RPMI7951 (cell line): ENCODE measurements at places on chromosomes 2 and 18. TPM values are rescaled to one million over a fixed set of nuclear protein-coding genes. Genes with fewer than 3 reads are reported as not detected.

GRCh38 chr2:20504174-20504573 is 57.3 kb downstream of the RHOB start:
- DNase-seq: no peak

DNA sequence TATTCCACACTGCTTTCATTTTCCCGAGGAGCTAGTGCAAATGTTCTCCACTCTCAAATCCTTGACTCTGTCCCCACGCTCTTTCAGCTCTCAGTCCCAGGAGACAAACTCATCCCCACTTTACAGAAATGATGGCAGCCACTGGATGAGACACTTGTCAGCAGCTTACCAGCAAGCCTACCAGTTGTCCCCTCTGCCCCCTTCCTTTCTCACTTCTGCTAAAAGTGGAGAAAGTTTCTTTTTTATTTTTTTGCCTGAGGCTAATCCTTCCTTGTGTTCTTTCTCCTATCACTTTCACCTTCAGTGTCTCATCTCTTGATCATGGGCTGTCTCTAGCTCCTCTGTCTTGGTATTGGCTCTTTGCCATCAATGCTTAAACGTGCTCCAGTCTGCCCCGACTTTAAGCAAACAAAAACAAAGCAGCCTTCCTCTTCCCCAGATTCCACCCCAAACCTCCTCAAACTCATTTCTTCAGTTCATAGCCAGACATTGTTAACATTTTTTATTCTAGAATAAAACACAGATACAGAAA is 64.5 kb downstream of the TTC32 start:
- peak; percentile 60 for DNase-seq

- no peak for DNase-seq
These were observed 759.9 kb upstream of the HS6ST1 start for GRCh38 chr2:129078548-129078947.

- no peak for DNase-seq
These were observed 97.1 kb downstream of the LIPG start for GRCh38 chr18:49658823-49659404.

GRCh38 chr18:8800876-8801262 is 95.5 kb downstream of the MTCL1 start:
- DNase-seq: no peak

DNA sequence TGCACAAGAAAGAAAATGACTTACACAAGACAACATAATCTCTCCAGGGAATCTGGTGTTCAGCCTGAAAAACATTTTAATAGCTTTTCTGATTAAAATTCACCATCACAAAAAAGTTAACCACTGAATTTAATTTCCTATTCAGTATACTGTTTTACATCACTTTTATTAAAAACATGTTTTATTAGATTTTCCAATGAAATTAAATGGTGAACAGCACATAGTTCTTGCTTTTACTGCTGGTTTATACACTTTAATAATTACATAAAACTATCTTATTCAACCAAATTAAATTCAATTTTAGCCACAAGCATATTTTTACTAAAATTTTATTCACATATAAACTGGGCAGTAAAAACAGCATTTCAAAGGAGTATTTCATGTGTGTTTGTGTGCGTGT is 138.3 kb downstream of the NOL4 start:
- DNase-seq: no peak

DNA sequence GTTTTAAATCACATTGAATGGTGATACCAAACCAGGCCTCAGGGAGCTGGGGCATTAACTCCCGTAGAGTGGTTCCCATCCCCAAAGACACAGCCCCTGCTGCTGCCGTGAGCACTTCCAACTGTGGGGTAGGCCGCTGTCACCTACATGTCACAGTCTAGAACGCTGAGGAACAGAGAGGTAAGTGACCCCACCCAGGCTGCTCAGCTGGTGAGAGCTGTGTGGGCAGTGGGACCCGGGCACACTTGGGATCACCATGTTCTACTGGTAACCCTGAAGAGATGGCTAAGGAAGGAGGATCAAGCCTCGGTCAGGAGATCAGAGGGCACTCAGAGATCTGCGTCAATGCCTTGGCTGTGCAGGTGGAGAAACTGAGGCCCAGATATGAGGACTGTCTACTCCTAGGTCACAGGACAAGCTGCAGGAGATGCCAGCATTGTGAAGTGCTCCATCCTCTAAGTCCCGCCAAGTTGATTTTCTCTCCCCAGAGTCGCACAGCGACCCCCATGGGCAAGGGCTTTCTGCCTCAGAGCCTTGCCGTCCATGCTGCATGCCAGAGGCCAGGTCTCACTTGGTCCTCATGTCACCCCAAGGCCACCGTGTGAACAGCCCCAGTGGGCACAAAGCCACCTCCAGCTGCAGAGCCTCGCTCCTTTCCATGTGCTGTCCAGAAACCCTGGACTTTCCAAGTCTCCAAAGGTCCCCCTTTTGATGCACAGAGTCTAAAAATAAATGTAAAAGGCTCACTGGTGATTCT is 144.2 kb upstream of the OTOS start:
- no peak for DNase-seq

DNA sequence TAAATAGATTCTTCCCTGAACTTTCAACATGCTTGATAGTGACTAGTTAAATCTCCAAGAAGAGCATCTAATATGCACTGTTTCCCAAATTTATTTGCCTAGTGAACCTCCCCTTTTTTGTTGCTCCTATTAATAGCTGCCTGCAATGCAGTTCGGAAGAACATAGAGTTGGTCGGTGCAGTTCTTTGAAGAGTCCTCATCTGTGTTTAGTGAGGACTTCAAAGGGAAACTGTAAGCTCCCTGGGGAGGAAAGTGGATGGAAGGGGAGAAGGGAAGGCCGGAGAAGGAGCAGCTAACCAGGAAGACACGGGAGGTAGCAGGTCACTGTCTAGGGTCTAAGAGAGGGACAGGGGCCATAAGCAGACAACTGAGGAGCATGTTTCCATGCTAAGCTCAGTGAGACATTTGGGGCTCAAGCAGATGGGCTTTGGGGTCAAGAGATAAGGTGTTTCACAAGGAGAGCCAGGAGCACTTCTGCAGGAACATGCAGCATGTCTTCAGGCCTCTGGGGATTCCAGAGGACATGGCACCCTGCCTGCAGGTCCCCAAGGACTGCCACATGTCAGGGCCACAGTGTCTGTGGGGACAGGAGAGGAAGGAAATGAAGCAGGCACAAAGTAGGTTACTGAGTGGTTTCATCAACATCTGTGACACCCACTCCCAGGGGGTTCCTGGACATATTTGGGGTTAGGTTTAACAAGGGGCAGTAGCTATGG is 48.7 kb upstream of the ANXA4 start:
- DNase-seq: no peak

DNA sequence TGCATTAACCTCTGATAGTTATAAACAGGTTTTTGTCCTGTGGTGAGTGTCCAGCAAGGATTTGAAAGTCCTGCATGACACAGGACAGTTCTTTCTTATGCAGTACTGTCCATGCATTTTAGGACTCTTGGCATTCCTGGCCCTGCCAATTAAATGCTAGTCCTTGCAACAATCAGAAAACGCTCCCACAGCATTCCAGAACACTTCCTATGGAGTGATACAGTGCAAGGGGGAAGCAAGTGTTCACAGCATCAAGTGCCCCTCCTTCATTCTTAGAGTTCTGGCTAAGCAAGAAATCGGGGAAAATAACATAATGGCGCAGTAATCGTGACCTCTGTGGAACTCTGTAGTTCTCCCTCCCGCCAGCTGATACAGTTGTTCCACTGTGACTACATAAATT is 62.9 kb downstream of the ARHGAP28 start:
- DNase-seq: no peak

GRCh38 chr2:224966613-224967012 is 75.7 kb downstream of the DOCK10 start:
- no peak for DNase-seq

GRCh38 chr2:209990838-209991237 is 11.6 kb upstream of the RPE start:
- DNase-seq: no peak

DNA sequence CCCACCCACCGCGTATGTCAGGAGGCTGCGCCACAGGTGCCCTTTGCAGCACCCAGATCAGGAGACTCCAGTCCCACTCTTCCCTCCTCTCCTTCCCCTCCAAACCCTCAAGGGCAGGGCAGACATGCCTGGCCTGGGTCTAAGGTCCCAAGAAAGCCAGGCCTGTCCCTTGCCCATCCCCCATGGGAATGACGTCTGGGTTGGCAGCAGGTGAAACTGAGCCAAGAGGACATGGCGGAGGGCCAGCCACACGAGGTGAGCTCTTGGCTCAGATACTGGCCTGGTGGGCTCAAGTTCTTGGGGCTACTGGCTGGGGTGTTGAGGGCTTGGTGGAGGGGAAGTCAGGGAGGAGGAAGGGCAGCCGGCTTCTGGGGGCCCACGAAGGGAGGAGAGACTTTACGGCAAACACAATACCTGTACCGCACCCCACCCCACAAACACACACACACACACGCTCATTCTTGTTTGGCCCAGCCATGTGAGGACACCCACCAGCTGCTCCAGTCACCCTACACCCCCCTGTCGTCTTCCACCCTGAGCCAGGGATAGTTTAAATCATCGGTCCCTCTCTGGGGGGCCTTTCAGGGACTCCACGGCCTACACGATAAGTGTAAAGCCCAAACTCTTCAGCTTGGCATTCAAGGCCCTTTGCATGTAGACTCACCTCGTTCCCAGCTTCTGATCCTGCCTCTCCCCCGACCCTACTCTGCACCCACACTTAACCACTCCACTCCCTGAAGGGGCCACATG is 24.1 kb upstream of the TNS1 start:
- no peak for DNase-seq

GRCh38 chr18:54947091-54947490 is 12.2 kb downstream of the CCDC68 start:
- DNase-seq: no peak

DNA sequence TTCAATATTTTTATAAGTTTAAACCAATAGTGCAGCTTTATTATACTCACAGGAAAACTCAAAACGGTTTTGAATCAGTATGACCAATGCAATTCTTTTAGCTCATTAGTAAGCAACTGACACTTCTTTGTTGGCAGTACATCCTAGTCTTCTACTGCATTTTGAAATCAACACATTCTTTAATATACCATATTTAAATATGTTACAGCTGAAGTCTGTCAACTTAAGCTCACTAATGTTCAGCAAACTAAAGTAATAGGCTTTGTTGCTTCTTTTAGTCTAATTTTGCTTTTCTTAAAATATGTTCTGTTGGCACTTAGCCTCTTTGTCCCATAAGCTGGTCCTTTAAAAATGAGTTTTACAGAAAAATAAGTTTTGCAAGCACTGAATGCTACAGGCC is 55.4 kb upstream of the CCBE1 start:
- DNase-seq: no peak

DNA sequence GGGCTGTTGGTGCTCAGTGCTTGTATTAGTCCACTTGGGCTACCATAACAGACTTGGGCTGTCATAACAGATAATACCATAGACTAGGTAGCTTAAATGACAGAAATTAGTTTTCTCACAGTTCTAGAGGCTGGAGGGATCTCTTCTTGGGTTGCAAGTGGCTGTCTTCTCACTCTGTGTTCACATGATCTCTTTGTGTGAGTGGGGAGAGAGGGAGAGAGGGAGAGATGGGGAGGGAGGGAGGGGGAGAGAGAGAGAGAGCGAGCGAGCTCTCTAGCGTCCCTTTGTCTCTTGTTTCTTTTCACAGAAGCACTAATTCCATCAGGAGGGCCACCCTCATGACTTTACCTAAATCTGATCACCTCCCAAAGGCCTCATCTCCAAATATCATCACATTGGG is 4.5 kb upstream of the XRCC5 start:
- no peak for DNase-seq

DNA sequence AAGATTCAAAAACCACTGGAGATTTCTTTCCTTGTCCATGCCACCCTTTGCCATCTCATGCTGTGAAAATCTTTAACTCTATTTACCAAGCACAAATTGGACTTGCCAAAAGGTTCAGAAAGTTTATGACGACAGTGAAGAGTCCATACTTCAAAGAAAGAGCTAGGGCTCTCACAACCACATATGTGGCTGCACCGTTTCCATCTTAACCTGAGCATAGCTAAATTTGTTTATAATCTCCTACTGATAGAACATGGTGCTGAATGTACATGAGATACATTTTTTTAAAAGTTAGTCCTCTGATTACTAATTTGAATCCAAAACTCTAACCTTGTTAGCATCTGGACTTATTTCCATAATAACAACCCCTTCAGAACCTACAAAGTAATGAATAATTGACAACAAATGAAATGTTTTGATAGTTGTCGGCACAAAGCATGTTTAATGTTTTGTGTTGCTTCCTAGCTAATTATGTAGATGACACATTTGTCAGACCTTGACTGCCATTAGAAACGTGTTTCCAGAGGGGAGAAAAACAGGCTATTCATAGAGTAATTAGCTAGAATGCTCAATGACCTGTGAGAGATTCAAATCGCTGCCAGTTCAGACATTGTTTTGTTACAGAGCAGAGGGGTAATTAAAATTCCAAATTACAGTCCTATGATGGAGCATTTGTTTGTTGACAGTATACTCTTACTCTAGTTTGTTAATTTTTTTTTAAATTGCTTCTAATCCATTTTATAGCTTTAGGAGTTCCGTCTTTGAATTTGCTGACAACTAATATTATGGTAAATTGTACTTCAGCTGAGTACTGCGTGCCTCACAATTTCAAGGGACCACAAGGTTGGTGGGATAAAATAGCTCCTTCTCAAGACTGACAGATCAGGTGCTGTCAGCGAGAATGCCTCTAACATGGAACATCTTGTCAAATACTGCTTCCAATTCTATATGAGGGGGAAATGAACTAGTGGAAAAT is 31.8 kb downstream of the ARHGAP15 start:
- no peak for DNase-seq

GRCh38 chr2:210611466-210611865 is 55.1 kb downstream of the CPS1 start:
- DNase-seq: no peak

- DNase-seq: no peak
These were observed 192.2 kb upstream of the HS6ST1 start for GRCh38 chr2:128510701-128511397.

DNA sequence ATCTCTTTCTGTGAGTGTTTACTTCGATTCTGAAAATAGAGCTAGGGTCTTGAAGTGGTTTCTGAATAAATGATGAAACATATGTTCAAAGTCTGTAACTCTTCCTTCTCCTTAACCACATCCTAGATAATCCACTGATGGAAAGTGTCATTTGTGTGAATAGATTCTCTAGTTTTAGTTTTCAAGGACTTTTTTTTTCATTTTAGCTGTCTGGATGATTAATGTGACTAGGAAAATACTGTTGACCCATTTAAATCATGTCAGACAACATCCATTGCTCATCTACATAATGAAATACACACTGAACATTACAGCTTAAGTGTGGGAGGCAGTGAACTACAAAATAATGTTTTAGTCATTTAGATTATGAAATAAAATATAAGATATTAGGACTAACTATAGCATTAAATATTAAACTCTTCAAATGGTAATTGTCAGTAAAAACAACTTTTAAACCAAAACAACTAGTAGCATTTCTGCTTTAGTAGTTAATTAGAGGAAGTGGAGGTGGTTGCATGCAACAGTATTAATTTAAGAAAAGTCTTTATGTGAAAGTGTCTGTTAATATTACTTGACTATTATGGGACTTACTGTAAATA is 39.1 kb upstream of the DLX1 start:
- peak; percentile 78 for DNase-seq

GRCh38 chr2:152241948-152242729 is 66.6 kb upstream of the STAM2 start:
- DNase-seq: peak; percentile 53

APLF gene
- total RNA-seq: 4.4 and 5.9 TPM in 2 replicates

MTCL1 gene
- 7.6 and 9.3 TPM in 2 replicates for total RNA-seq

FHOD3 gene
- 13.7 and 15.1 TPM in 2 replicates for total RNA-seq

HOXD13 gene
- total RNA-seq: 1.2 and 2.6 TPM in 2 replicates

CYTIP gene
- 0.72 and 1.8 TPM in 2 replicates for total RNA-seq

LRP1B gene
- total RNA-seq: not detected in 2 replicates

PLCL1 gene
- 0.12 TPM in 1 of 2 replicates, not detected in the other for total RNA-seq

CAB39 gene
- total RNA-seq: 87.8 and 101 TPM in 2 replicates

STK11IP gene
- total RNA-seq: 16.8 and 20.7 TPM in 2 replicates

DSG1 gene
- total RNA-seq: not detected in 2 replicates

ADGRF3 gene
- under 0.01 TPM in 2 replicates for total RNA-seq

TANC1 gene
- total RNA-seq: 19.3 and 24.4 TPM in 2 replicates

KIAA2012 gene
- under 0.01 TPM in 1 of 2 replicates, not detected in the other for total RNA-seq
